Hair follicular keratinocyte (primary cell): ENCODE measurements at places on chromosomes 7 and 10. TPM values are rescaled to one million over a fixed set of nuclear protein-coding genes. Genes with fewer than 3 reads are reported as not detected.

VAX1 gene
- total RNA-seq: not detected in 2 replicates

SH2B2 gene
- total RNA-seq: 5.5 and 6.4 TPM in 2 replicates

PROSER2 gene
- 64.3 and 75.9 TPM in 2 replicates for total RNA-seq

GPR15LG gene
- 0.99 TPM in 1 of 2 replicates, not detected in the other for total RNA-seq
